ENCODE measurements at places on chromosomes 5 and 9.
A peak's percentile ranks its signal among the peaks of the same experiment; 100 is the strongest.

DNA sequence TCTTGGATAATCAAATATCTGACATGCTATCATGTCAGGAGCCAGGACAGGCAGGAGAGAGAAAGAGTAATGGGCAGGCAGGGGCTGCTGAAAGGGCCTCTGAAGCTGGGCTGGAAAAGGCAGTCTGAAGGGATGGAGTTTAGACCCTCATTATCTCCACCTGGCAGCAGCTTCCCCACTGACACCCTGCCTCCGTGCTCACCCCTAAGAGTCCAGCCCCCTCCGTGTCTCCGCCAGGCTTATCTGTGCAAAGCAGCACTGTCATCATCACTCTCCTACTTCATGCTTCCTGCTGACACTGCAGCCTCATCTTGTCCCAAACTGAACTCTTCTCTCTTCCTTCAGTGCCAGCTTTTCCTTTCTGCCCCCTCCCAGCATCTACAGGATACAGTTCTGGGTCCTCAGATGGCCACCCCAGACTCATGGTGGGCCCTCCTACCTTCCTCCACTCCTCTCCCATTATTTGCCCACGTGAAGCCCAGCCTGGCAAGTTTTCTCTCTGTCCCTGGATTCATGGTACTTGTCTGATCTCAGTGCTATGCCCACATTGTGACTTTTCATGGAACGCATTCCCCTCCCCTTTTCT, 70.9 kb upstream of the KLF9 start:
- no peak for DNase-seq

- no peak for DNase-seq
Measured at GRCh38 chr9:133204993-133205336, 4.1 kb downstream of the OBP2B start.

GRCh38 chr9:101705135-101705661, 33.2 kb downstream of the GRIN3A start:
- DNase-seq: peak; percentile 32

GRCh38 chr5:73116506-73116905, 3.9 kb upstream of the TMEM171 start:
- DNase-seq: no peak

DNA sequence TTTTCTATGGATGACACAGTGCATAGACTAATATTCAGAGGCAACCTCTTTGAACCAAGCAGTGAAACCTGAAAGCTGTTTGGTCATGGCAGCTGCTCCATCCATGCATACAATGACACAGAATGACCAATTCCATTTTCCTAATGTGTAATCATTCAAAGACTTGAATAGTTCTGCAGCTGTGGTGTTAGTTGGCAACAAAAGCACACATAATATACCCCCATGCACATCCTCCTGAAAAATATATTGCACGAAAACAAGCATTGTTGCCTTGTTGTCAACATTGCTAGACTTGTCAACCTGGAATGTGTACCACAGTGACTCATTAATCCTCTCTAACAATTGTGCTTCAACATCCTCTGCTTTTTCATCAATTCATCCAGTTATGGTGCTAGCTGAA, 71.0 kb upstream of the SEMA6A start:
- DNase-seq: no peak

- DNase-seq: peak; percentile 40
Measured at GRCh38 chr5:138177941-138178515, 402 bp downstream of the BRD8 start.

GRCh38 chr9:92607773-92608172, 62.2 kb downstream of the IPPK start:
- no peak for DNase-seq

DNA sequence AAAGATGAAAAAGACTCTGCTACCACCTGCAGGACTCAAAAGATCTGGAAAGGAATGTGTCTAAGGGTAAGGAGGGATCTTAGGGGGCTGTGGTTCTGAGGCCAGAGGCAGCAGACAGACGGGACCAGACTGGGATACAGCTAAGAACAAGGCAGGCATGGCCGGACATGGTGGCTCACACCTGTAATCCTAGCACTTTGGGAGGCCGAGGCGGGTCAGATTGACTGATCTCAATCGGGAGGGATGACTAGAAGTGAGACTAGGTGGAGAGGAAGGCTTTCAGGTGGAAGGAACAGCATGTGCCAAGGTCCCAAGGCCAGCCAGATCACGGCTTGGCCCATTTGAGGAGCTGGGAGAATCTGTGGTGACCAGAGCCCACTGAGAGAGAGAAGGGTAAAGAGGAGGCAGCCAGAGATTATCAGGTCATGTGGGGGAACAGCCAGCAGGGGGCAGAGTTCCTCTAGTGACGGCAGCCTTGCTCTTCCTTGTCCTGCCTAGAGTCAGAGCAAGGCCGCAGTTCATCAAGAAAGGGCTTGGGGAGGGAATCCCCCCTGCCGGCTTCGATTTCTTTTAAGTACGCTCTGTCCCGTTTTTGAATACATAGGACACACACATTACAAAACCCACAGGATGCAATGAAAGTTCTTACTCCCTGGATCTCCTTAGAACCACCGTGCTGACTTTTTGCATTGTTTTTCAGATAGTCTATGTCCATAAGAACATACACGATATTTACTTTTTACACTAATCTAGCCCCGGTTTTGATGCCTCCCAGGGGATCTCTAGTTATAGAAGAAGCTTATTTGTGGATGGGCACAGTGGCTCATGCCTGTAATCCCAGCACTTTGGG, 2.6 kb upstream of the OLFML2A start:
- DNase-seq: peak; percentile 87
